Coronary artery (tissue), 2 donors: ENCODE measurements at places on chromosomes 2 and 18.

GRCh38 chr2:235080101-235080500, 128.3 kb downstream of the SH3BP4 start:
- no peak for DNase-seq

DNA sequence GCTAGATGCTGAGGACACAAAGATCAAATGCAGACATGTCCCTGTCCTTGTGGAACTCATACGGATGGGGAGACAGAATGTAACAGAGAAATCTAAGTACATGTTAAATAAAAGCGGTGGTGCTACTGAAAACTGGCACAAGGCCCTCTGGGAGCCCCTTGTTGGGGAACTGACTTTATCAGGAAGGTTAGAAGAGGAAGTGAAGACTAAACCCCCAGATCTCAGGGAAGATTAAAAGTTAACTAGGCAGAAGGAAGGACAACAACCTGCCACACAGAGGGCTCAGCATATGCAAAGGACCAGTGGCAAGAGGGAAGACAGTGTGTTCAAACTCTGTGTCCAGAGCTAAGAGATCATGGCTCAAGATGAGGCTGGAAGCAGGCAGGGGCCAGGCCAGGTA, 4.8 kb downstream of the CACNB4 start:
- DNase-seq: no peak

GRCh38 chr2:535222-535621, 142.0 kb downstream of the TMEM18 start:
- DNase-seq: no peak

DNA sequence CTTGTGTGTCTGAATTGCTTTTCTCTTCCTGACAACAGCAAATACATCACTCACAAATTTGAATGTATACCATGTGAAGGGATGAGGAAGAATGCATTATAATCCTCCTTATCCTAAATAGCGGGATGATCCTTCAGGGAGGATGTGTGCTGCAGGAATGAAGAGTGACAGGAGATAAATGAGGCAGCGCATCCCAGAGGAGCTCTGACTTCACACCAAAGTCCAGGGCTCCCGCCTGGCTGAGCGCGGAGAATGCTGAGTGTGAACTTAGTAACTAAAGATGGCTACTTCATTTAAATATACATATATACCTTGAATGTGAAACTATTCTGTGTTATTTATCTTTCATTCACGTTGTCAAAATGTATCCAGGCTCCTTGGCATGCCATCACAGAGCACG, 145.2 kb upstream of the TPO start:
- DNase-seq: no peak

- DNase-seq: no peak
These were observed 2.4 kb downstream of the SP110 start for GRCh38 chr2:230217424-230217823.

- no peak for DNase-seq
These were observed 155.4 kb upstream of the LHCGR start for GRCh38 chr2:48910961-48911360.

- no peak for DNase-seq
These were observed 886.0 kb upstream of the CDH2 start for GRCh38 chr18:29062921-29063320.

DNA sequence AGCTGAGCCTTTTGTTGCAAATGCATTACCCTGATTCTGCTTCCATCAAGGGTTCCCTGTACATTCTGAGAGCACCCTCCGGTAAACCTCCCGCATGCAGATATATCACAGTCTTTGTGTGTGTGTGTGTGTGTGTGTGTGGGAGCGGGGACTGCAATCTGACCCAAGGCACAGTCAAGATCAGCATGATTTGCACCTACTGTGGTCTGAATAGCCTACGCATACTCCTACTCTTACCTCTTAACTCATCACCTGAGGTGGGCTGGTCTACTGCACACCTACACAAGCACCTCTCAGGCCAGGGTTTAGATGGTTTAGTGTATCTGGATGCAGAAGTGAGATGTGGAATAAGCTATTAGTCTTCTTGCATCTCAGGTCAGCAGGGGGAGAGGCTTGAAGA, 174.6 kb downstream of the FSHR start:
- no peak for DNase-seq

GRCh38 chr2:140136366-140136765, 1356.2 kb upstream of the NXPH2 start:
- DNase-seq: no peak

- DNase-seq: no peak
These were observed 262.4 kb downstream of the RND3 start for GRCh38 chr2:150225030-150225429.

- no peak for DNase-seq
These were observed 8.8 kb downstream of the VIL1 start for GRCh38 chr2:218427741-218428140.

DNA sequence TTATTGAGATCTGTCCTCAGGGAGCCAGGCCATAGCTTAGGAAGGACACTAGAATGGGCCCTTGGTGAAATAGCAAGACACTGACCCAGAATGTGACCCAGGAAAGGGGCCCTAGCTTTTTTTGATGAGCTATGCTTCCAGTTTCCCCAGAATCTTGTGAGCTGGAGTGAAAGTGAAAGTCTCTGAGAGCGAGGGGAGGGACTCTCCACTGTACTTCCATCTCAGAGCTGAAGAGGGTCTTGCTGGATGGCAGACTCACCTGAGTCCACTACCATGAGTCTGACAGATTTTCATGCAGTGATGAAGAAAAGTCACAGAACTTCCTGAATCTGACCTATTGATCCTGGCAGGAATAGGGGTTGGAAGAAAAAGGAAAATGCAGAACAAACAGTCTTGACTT, 3.1 kb downstream of the ARHGAP25 start:
- DNase-seq: no peak

DNA sequence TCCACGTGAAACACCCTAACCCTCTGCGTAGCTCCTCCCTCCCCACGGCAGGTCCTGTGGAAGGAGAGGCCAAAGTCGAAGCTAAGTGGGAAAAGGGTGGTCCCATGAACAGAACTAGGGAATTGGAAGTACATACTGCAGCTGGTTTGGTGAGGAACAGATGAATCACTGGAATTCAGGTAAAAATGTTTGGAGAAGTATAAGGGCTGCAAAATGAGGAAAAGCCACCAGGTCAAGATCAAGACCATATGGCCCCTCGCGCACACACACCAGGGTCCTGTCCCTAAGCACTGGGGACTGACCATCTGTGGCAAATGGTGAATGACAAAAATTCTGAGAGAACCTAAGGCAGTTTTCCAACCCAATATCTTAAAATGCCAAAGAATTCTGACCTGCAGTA, 3.1 kb downstream of the PARD6G start:
- no peak for DNase-seq

GRCh38 chr18:12233378-12233777, 20.8 kb upstream of the CIDEA start:
- DNase-seq: no peak

DNA sequence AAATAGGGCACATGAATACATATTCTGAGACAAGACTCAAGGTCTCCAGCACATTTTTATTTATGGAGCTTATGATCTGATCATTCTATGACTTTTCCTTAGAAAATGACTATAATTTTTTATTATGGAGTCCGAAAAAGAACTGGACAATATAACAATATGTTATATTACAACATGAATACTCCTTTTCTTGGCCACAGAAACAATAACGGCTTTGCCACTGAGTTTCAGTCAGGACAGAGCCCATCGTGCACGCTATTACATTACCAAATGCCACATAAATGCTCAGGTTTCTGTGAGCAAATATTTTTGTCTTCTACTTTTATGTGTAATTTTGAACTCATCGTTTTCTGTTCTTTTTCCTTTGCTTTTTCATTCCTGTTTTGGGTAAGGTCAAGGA, 509.2 kb upstream of the ZEB2 start:
- DNase-seq: no peak

GRCh38 chr2:207150284-207150683, 15.5 kb downstream of the KLF7 start:
- no peak for DNase-seq
